NCI-H187 (cell line): ENCODE measurements at places on chromosomes 5 and 9.

DNA sequence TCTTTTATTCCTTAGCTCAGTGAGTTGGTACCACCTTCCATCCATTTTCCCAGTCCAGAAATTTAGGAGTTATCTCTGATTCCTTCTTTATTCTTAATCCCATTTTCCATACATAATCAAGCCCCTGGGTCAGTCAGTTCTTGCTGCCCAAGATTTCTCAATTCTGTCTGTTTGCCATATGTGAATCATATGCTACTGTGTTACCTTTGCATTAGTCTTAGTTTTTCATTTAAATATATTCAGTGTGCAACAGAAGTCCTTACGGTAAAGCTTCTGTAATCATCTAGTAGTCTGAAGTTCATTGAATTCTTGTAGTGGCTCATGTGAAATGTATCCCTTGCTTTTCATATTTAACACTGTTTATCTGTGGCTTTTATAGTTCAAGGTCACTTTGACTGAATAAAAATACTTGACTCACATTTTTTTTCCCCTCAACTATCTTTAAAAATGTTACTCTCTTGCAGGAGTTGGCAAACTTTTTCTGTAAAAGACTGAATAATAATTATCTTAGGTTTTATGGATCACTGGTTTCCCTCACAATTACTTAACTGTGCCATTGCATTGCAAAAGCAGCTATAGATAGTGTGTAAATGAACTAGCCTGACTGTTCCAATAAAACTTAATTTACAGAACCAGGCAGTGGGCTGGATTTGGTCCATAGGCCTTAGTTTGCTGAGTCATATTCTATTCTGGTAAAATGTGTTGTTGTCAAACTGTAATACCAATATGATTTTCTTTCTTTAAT, 6.9 kb downstream of the KIAA1958 start:
- DNase-seq, result no peak

GRCh38 chr9:126205845-126206498, 120.7 kb upstream of the MVB12B start:
- no peak for DNase-seq

DNA sequence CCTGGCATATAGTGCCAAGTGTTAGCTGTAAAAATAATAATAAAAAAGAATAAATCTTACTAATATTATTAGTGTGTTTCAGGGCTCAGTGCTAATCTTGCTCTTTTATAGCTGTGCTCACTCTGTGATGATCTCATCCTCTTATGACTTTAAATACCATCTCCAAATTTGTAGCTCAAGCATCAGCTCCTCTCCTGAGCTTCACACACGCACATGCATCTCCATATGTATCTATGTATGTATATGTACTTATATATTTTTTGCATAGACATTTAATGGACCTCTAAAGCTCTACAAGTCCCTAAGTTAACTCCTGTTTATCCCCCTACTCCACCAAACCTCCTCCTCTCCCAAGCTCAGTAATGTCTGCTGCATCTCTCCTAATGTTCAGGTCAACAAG, 170.8 kb upstream of the NR3C1 start:
- no peak for DNase-seq

DNA sequence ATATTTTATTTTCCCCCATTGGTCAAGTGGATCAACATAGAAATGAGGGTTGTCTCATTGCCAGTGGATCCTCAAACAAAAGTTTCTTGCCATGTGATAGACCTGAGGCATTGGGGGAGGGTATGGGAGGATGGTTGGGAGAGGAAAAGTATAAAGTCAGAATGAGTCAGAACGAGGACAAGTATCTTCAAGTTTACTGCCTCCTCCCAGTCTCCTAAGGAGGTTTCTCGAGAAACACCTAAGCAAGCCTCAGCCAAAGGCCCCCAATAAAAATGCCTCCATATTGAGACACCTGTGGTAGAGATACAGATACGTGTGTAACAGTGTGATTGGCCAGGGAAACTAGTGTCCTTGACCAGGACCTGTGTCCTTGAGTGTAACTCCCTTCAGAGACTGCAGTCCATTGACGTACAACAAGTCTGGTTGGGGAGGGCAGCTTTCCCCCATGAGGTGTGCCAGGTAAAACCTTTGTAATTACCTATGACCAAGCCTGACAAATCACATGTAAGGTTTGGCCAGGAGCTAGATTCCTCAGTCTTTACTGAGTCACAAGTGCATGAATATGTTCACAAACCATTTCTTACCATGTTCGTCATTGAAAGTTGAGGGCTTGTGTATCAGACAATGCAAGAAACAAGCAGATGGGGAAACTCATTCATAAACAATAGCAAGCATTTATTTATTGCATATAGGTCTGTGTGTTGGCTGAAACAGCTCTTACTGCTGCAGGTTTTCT, 198.6 kb upstream of the SH3GL2 start:
- no peak for DNase-seq

DNA sequence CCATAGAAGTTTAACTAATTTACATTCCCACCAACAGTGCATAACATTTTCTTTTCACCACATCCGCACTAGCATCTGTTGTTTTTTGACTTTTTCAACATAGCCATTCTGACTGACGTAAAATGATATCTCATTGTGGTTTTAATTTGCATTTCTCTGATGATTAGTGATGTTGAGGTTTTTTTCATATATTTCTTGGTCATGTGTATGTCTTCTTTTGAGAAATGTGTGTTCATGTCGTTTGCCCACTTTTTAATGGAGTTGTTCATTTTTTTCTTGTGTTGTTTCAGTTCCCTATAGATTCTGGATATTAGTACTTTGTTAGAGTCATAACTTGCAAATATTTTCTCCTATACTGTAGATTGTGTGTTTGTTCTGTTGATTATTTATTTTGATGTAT, 163.4 kb downstream of the FER start:
- no peak for DNase-seq

- DNase-seq, result no peak
Measured at GRCh38 chr9:124218987-124219461, 38.7 kb upstream of the NEK6 start.

DNA sequence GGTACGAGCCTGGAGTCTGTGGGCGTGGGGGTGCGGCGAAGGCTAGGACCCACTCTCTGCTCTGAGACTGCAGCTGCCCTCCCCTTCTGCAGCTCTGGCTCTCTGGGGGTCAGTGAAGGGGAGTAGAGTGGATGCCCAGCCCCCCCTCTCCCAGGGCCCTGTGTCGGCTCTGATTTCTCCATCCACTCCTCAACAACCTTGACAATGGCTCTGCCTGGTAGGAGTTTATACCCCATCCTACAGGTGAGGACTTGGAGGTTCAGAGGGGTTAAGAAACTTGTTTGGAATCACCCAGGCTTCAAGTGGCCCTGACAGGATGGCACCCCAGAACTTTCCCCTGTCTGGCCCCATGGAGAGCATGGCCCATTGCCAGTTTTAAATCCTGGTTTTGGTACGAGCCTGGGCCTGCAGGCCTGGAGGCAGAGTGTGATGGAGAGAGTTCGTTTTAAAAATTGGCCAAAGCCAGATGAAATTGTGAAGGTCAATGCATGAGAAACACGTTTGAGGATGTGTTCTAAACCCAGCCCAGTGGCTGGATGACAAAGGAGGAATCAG, 22.3 kb downstream of the NCS1 start:
- no peak for DNase-seq

GRCh38 chr5:140344683-140345423, 1.6 kb downstream of the HBEGF start:
- DNase-seq, result no peak

- no peak for DNase-seq
Measured at GRCh38 chr9:108511307-108511706, 344.5 kb downstream of the ACTL7B start.

- DNase-seq, result no peak
Measured at GRCh38 chr9:109139851-109140250, 20.1 kb upstream of the TMEM245 start.

DNA sequence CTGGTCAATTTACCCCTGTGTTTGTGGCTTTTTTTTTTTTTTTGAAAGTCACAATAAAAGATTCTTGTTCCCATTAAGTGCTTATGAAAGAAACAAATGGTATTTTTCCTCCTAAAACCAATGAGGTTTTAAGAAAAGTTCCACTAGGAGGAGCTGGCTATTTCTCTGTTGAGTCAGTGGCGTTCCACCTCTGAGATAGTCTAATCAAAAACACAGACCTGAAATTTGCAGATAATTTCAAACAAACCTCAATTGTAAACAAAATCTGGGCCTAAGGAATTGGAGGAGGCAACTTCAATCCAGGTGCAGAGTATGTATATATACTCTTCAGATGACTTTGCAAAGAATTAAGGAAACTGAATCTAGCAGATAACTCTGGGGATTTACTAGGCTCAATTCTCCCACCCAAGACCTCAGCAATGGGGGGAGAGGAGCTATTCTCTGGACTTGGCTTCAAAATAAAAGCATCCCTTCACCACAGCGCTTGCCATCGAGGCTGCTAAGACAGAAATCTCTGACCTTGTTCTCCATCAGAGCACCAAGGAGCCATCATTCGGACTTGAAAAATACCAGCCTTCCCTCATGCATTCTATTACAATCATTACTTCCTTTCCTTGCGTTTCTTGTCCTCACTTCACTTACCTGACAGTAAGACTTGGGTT, 52.4 kb downstream of the FANCC start:
- no peak for DNase-seq

DNA sequence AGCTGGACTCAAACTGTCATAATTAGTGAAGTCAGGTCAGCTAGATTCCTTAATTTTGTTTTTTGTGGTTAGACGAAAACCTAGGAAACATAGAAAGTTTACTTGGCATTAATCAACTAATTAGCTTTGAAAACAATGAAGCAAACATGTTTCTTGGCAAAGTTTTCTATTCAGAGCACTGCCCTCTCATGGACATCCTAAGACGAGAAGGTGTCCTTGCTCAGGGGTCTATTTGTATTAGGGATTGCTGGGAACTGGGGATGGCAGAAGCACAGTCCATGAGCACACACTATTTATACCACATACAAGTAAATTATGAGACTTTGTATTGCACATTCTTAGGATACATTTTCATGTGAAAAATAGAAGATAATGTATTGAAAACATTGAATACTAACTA, 49.7 kb downstream of the POC5 start:
- DNase-seq, result no peak
